ENCODE measurements at places on chromosomes 5 and 9.

DNA sequence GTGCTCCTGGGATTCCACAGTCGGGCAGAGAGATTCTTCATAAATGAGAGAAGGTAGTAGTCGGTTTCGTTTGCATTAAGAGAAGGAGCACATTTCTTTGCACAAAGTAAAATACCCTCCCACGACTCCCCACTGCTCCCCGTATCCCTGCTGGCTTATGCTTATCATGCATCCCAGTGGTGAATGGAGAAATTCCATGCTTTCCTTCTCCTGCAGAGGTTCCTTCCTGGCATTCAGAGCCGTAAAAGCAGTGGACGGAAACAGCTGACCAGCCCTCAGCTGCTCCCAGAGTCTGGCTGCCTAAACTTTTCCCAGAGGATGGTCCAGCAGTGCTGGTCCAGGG lies 93.1 kb downstream of the C9orf152 start:
- DNase-seq: no peak

GRCh38 chr5:19987612-19988361 lies at the start of gene CDH18:
Gene CDH18 (minus strand): TSS chr5:19988200. CDS start chr5:19838986, 149,214 bp downstream.
- DNase-seq: no peak

GRCh38 chr9:100012279-100012678 lies 86.5 kb downstream of the ERP44 start:
- no peak for DNase-seq

DNA sequence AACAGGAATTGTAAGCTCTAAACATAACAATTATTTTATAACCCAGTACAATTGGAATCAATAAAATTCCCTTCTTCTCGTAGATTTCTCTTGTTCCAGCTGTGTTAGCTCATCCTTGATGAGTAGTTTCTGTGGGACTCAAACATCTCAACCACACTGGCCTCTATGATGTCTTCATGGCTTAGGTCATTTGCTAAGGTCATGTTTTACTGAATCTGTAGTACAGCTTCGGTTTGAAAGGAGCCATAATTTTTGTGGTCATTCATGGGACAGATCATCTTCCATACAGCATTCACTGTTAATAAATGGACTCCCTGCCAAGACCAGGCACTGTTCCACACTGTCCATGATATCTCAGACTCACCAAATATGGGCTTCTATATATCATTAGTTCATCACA lies 369.0 kb upstream of the RFX3 start:
- DNase-seq: no peak

- DNase-seq: no peak
Observed at GRCh38 chr9:117815315-117815714, 111.1 kb downstream of the TLR4 start.

GRCh38 chr9:135079676-135080075 lies 7.8 kb upstream of the OLFM1 start:
- DNase-seq: peak; percentile 15

DNA sequence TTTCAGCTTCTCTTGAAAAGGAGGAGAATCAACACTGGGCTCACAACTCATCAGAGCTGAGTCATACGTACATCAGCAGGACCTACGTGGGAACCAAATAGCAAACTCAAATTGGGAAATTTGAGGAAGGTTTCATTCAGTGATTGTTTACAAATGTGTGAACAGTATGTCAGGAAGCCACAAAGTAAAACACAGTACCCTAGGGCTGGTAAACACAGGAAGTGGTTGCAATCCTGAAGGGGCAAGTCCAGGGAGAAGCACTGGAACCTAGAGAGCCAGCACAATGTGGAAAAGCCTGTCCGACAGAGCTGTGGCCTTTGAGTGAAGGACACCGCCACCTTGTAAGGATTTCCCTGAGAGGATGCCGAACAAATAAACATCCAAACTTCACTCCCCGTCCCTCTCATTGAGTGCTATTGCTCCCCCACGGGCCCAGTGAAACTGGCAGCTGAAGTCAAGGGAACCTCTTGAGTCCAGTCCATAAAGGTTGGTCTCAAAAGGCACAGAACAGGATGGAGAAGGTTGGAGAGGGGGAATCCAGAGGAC lies 26.7 kb upstream of the RICTOR start:
- no peak for DNase-seq

- no peak for DNase-seq
Observed at GRCh38 chr9:89807101-89807395, 202.2 kb downstream of the GADD45G start.

DNA sequence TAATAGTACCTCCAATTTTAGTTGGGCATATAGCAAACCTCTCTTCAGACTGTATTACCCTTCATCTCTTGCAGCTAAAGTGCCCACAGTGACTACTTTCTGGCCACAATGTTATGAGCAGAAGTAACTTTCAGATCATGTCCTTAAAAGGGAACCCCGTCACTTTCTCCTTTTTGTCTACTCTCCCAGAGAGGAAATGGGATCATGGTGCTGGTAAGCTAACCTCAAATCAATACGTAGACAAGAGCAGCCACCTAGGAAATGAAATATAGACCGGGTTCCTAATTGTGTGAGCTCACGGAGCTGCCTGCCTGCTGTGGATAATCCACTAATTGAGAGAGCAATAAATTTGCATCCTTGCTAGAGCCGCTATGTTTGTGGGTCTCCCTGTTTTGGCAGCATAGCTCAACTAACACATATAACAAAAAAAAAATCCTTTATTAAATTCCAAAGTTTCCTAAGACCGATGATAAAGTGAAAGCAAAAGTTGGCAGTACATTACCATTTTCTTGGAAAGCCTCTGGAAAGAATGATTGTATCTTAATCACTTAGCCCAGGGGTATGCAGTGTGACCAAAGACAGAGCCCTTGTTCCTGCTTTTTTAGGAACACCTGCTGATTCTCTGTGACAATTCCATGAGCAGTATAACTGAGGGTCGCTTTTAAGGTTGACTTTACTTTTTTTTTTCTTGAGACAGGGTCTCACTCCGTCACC lies 5.6 kb upstream of the IL7R start:
- DNase-seq: no peak

GRCh38 chr9:14310311-14310710 lies 3.6 kb downstream of the NFIB start:
- DNase-seq: no peak

- DNase-seq: no peak
Observed at GRCh38 chr5:177189416-177189815, 55.8 kb downstream of the NSD1 start.

GRCh38 chr5:14809369-14810155 lies 62.0 kb downstream of the ANKH start:
- DNase-seq: peak; percentile 76

GRCh38 chr5:136057401-136058038 lies 28.7 kb downstream of the TGFBI start:
- DNase-seq: no peak

- DNase-seq: no peak
Observed at GRCh38 chr9:79041266-79041665, 530.5 kb upstream of the TLE4 start.

DNA sequence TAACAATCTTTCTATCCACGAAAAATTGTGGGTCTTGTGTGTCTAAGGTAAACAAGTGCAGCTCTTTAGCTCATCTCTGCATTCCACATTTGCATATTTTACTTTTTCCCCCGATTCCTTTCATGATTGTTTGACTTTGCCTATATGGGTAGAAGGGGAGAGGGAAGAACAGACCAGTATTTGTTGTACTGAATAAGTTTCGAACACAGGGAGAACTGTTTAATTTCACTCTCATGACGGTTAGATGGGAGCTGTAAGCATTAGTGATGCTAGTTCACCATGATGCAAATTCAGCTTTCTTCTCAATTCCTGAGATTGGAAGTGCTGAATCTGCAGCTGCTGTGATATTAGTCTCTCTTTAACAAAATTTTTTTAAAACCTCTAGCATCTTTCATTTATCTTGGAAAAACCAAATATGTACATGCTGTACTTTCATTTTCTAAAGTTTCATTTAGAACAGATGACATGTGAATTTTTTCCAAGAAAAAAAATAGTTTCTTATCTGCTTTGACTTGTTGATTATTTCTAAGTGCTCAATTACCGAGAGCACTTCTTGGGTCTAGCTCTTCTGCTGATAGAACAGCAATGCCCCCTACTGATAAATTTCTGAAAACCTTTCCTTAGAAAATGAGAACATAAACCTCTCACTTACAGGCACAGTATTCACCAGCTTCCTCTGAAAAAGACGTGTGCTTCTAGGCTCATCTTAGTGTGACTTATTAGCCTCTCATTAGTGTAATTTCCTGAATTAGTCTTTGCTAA lies 149.5 kb downstream of the BAAT start:
- DNase-seq: no peak
